Body of pancreas (tissue), 4 donors: ENCODE measurements at places on chromosomes 7 and 10.
A peak's percentile ranks its signal among the peaks of the same experiment; 100 is the strongest.

- peak; percentile 41 for DNase-seq
Observed at GRCh38 chr10:5659702-5660528, 6.5 kb downstream of the ASB13 start.

DNA sequence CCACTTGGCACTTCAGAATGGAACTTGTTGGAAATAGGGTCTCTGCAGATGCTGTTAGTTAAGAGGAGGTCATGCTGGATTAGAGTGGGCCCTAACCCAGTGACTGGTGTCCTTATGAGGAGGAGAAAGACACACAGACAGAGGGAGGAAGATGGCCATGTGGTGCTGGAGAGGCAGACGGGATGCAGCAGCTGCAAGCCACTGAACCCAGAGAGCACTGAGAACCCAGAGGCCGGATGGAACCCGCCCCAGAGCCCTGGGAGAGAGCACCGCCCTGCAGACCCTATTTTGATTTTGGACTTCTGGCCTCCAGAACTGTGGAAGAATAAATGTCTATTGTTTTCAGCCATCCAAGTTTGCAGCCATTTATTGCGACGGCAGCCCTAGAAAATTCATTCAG, 58.0 kb upstream of the EBF3 start:
- no peak for DNase-seq

- no peak for DNase-seq
Observed at GRCh38 chr10:49736564-49737113, 25.5 kb downstream of the OGDHL start.

DNA sequence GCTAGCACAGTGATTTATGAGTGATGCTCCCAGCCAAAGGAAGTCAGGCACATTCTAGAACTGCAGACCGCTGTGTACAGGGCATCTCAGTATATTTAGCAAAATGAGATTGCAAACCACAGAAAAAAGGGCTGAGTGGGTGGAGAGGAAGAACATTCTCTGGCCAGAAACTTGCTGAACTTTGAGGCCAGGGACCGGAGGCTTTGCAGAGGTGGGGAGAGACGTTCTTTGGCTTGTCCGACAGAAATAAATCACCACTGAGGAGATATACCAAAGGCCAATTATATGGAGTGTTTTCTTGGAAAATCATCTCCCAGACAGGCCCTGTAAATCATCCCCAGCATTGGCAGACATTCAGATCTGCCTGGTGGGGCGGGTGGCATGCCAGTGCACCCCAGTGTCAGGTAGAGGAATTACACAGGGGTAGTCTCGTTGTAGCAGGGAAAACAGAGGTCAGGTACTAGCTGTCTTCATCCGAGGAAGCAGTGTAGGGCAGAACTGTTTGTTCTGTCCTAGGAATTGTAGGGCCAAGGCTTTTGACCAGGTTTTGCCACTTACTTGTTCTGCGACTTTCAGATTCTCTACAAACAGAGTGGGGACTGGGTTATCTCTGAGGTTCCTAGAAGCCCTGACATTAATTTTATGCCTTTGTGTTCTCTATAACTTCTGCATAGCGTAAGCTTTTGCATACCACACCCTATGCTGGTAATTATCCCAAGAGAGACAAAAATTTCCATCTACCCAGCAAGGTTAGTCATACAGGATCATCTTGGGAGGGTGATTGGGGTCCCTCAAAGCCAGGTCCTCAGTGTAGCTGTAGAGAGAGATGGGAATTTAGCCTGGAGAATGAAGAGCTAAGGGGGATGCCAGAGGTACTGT, 655.6 kb downstream of the LRMDA start:
- peak; percentile 45 for DNase-seq

- no peak for DNase-seq
Observed at GRCh38 chr7:135900065-135900546, 77.1 kb downstream of the MTPN start.

GRCh38 chr10:47379901-47380300, 4.2 kb downstream of the ZNF488 start:
- DNase-seq = no peak

DNA sequence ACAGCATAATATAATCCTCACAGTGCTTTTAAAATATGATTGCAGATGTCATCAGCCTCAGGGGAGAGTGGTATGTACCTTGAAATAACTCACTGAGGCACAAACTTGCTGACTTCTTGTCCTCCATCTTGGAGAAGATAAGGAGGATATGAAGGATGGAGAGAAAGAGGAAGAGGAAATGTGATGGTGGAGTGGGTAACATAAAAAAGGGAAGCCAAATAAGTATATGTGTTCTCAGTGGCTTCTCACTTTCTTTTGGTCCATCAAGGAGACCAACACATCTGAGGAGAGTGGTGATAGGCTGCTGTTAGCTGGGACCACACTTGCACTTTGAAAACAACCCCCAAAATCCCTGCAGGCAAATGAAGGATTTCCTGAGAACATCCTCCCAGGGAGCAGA, 21.6 kb upstream of the ZNF37A start:
- DNase-seq = no peak
